Endodermal cell (in vitro differentiated cells): ENCODE measurements at places on chromosomes 3 and 15. TPM values are rescaled to one million over a fixed set of nuclear protein-coding genes. Genes with fewer than 3 reads are reported as not detected.
A peak's percentile ranks its signal among the peaks of the same experiment; 100 is the strongest.

DNA sequence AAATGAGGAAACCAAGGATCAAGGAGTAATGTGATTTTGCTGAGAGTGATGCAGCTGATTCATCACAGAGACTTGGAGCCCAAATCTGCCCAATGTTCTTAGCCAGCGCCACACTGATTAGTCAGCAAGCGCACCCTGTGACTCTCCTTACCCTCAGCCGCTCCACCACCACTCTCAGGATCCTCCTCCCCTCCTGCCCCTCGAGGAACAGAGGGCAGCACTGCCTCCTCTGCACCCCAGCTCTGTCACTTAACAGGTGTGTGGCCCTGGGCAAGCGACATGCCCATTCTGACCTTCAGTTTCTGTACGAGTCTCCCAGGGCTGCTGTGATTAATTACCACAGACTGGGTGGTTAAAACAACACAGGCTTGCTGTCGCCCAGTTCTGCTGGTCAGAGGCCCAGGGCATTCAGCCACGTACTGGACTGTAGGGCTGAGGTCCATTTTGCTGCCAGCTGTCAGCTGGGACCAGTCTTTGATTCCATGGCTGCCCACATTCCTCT is 36.1 kb upstream of the HRH1 start:
- no peak overlapping the region for H3K4me3 ChIP-seq
- H3K27me3 ChIP-seq, result no peaks in the 10 kb centered on the region
- H3K27ac ChIP-seq, result no peak overlapping the region
- H3K36me3 ChIP-seq, result no peaks in the 10 kb centered on the region

DNA sequence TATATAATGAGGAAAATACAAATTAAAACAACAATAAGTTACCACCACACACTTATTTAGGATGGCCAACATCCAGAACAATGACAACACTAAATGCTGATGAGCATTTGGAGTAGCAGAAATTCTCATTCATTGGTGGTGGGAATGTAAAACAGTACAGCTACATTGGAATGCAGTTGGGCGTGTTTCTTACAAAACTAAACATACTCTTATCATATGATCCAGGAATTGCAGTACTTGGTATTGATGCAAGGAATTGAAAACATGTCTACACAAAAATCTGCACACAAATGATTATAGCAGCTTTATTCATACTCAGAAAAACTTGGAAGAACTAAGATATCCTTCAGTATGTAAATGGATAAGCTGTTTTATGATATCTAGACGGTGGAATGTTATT is 594.2 kb downstream of the ZBBX start:
- no peak overlapping the region for H3K4me3 ChIP-seq
- no peaks in the 10 kb centered on the region for H3K27me3 ChIP-seq
- DNase-seq, result no peak
- H3K4me1 ChIP-seq, result no peaks in the 10 kb centered on the region
- H3K36me3 ChIP-seq, result no peaks in the 10 kb centered on the region
- no peak overlapping the region for H3K27ac ChIP-seq

DNA sequence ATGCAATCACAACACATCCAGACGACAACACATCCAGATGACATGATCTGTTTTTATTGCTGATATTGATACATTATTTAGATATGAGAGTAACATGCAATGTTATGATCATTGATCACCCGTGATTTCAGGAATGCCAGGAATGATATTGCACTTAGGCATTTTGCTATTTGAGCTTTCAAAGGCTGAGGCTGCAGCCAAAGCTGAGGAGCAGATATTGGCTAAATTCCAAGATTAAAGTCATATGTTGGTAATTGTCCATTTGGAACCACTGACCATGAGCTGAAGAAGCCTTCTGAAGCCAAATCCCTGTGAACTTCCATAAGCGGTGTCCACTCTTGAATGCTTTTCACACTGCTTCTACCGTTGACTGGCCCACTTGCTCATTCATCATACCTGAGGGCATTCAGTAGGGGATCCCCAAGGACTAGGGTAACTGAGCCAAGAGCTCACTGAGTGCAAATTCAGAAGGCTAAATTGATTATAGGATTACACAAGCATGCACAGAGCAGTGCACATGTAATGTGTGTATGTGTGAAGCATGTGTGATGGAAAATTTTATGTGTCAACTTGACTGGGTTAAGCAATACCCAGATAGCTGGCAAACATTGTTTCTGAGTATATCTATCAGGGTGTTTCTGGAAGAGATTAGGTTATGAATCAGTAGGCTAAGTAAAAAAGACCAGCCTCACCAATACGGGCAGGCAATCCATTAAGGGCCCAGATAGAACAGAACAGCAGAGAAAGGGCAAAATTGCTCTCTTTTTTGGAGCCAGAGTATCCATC is 92.1 kb upstream of the PLAAT1 start:
- H3K4me1 ChIP-seq, result no peaks in the 10 kb centered on the region
- H3K4me3 ChIP-seq, result no peak overlapping the region
- no peak overlapping the region for H3K27ac ChIP-seq
- H3K27me3 ChIP-seq, result no peaks in the 10 kb centered on the region
- no peak for DNase-seq
- no peaks in the 10 kb centered on the region for H3K36me3 ChIP-seq

DNA sequence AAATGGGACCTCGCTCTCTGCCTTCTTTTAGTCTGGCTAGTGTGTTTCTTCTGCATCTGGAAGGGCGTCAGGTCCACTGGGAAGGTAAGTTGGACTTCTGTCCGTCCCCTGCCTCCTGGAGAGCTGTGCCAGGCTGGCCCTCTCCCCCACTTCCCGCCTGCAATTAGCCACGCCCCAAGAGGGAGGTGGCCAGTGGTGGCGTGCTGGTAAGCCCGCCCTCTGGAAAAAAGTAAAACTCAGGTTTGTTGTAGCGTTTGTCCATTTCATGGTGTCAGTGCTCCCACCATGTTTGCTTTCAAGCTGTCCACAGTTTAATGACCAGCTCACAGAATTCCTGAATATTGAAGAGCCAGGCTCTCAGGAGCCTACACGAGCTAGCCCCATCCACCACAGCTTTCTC is 55.6 kb downstream of the SLC6A6 start:
- no peak overlapping the region for H3K4me3 ChIP-seq
- H3K27me3 ChIP-seq, result no peaks in the 10 kb centered on the region
- peaks cover 23% of the 10 kb centered on the region for H3K36me3 ChIP-seq
- H3K4me1 ChIP-seq, result peaks cover 18% of the 10 kb centered on the region

- peak within 1 kb of the TSS; percentile 86 for H3K4me3 ChIP-seq
- no peaks in the 10 kb centered on the region for H3K4me1 ChIP-seq
- no peak within 1 kb of the TSS for H3K27ac ChIP-seq
- H3K36me3 ChIP-seq, result no peaks in the 10 kb centered on the region
Measured at GRCh38 chr3:32238453-32239306, at the start of gene CMTM8. TSS of gene CMTM8 (plus strand) at chr3:32238680. CDS start at chr3:32238973, 293 bp downstream.

- no peak overlapping the region for H3K27ac ChIP-seq
- H3K27me3 ChIP-seq, result no peaks in the 10 kb centered on the region
- H3K4me1 ChIP-seq, result no peaks in the 10 kb centered on the region
- DNase-seq, result no peak
Measured at GRCh38 chr3:138653567-138653966, 45.0 kb downstream of the FAIM start.

Gene SEMA7A
- 8.2 to 11.9 TPM (median 8.4 TPM) in 3 replicates for total RNA-seq

- no peak overlapping the region for H3K27ac ChIP-seq
- no peaks in the 10 kb centered on the region for H3K36me3 ChIP-seq
- no peak for DNase-seq
- no peak overlapping the region for H3K4me3 ChIP-seq
- H3K4me1 ChIP-seq, result no peaks in the 10 kb centered on the region
- peaks cover 25% of the 10 kb centered on the region for H3K27me3 ChIP-seq
Measured at GRCh38 chr3:194738254-194739093, 52.8 kb downstream of the FAM43A start.

DNA sequence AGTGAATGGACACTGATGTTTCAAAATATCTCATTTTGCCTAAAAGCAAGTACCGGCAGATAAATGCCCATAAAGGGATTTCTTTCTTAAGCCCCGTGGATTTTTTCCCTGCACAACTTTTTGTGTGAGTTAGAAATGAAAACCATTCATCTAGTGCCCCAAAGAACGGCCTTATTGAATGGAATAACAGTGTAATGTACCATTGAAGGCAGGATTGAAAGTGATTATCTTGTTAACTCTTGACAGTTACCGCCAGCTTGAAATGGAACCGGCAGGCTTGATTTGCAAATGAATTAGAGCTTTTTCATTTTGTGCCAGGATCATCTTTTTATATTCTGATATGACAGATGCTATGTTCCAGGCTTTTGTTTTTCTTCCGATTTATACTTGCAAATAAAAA is 162.2 kb downstream of the RSRC1 start:
- no peak overlapping the region for H3K4me3 ChIP-seq
- no peak overlapping the region for H3K27ac ChIP-seq
- no peaks in the 10 kb centered on the region for H3K27me3 ChIP-seq

DNA sequence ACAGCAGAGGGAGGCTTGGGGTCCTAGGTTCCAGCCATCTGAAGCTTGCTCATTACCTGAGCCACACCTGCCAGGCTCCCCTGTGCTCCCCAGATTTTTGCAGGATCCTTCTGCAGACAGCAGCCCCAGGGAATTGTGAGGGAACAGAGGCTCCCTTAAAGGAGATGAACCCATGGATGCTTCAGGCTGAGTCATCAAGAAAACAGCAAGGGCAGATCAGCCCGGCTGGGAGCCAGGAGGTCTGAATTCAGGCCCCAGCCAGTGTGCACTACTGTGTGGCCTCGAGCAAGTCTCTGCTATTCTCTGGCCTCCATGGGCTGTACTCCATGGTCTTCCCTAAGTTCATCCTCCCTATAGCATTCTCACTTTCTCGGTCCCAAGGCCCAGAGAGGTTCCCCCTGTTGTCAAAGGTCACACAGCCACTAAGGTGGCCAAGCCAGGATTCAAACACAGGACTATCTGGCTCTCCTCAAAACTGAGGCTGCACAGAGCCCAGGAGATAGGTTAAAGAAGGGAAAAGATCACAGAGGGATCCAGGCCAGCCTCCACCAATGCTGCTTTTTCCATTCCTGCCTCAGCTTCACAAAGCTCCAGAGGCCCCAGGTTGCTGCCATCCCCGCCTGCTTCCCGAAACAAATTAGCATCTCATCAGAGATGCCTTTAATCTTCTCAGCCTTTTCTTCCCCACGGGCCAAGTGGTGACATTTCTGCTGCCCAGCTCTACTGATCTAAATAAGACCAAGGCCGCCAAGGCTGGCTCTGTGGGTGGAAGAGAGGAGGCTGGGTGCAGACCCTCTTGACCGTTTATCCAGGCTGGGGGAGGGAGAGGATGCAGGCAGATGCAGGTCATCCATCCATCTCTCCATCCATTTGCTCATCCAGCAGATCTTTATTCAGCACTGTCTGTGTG is 21.2 kb upstream of the GRIP2 start:
- no peak overlapping the region for H3K4me3 ChIP-seq
- H3K4me1 ChIP-seq, result no peaks in the 10 kb centered on the region
- H3K36me3 ChIP-seq, result no peaks in the 10 kb centered on the region

DNA sequence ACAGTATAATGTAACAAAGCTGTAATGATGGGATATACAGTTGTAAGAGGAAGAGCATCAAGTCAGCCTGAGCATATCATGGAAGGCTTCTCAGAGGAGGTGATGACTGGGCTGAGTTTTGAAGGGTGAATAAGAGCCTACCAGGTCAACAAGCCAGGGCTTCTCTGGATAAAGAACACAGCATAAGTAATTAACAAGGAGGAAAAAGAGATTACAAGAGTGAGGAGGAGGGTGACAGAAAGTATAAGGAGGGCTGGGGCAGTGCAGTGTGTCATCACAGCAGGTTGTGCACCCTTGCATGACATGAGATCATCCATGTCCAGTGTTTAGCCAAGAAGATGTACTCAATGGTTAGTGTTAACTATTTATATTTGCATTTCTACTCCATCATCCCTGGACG is 16.9 kb upstream of the SPATA12 start:
- no peaks in the 10 kb centered on the region for H3K27me3 ChIP-seq
- no peak overlapping the region for H3K4me3 ChIP-seq
- no peak for DNase-seq
- no peaks in the 10 kb centered on the region for H3K36me3 ChIP-seq
- H3K27ac ChIP-seq, result no peak overlapping the region
- no peaks in the 10 kb centered on the region for H3K4me1 ChIP-seq

Gene SLC12A1
- not detected in 2 replicates for total RNA-seq

DNA sequence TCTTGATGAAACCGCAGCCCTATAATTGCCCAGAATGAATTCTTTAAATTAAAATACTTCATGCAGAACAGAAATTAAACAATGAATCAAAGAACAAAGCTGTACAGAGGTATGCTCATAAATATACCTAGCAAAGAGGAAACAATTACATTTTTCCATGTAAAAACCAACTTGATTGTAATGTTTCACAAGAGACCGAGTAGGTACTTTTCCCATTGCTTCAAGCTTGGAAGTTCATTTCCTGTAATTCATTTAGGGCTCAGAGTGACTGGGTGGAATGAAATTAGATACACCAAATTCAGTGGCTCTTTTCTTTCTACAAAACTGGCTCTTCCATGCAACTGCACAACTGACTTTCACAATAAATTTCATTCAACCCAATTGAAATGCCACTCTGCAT is 51.4 kb downstream of the FHIT start:
- H3K27ac ChIP-seq, result no peak overlapping the region
- H3K4me1 ChIP-seq, result no peaks in the 10 kb centered on the region
- no peak for DNase-seq
- no peaks in the 10 kb centered on the region for H3K36me3 ChIP-seq
- no peaks in the 10 kb centered on the region for H3K27me3 ChIP-seq

GRCh38 chr3:59235634-59236012 is 185.8 kb upstream of the CFAP20DC start:
- H3K36me3 ChIP-seq, result no peaks in the 10 kb centered on the region
- H3K4me1 ChIP-seq, result no peaks in the 10 kb centered on the region
- no peak for DNase-seq
- H3K27ac ChIP-seq, result no peak overlapping the region

Gene FANCD2OS
- total RNA-seq, result not detected in 2 replicates

Gene ANKRD63
- not detected in 3 replicates for total RNA-seq

DNA sequence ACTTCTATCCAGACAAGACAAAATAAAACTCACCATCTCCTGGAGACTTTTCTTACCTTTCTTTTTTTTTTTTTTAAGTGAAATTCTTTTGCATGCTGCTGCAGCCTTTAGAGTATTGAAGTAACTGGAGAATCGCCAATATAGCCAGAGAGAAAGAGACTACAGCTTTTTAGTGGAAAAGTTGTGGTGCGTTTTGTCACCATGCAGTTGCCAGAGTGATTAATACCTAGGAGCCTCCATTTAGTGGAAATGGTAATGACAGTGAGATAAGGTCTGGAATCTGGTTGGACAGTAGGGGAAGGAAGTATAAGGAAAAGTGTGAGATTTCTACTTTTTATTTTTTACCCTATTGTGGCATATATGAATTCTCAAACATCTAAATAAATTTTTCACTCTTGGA is 18.1 kb upstream of the PARP14 start:
- H3K27me3 ChIP-seq, result no peaks in the 10 kb centered on the region
- H3K36me3 ChIP-seq, result no peaks in the 10 kb centered on the region
- no peak overlapping the region for H3K27ac ChIP-seq
- no peaks in the 10 kb centered on the region for H3K4me1 ChIP-seq
- no peak overlapping the region for H3K4me3 ChIP-seq

GRCh38 chr3:197417911-197418618 is 119.7 kb upstream of the DLG1 start:
- no peak overlapping the region for H3K27ac ChIP-seq
- no peaks in the 10 kb centered on the region for H3K27me3 ChIP-seq
- H3K4me3 ChIP-seq, result no peak overlapping the region
- peaks cover 6% of the 10 kb centered on the region for H3K4me1 ChIP-seq
- H3K36me3 ChIP-seq, result no peaks in the 10 kb centered on the region
